NCI-H1105 treated with DMSO at 0.1 percent for 48 hours (cell line): ENCODE measurements at places on chromosomes 13 and 19.

DNA sequence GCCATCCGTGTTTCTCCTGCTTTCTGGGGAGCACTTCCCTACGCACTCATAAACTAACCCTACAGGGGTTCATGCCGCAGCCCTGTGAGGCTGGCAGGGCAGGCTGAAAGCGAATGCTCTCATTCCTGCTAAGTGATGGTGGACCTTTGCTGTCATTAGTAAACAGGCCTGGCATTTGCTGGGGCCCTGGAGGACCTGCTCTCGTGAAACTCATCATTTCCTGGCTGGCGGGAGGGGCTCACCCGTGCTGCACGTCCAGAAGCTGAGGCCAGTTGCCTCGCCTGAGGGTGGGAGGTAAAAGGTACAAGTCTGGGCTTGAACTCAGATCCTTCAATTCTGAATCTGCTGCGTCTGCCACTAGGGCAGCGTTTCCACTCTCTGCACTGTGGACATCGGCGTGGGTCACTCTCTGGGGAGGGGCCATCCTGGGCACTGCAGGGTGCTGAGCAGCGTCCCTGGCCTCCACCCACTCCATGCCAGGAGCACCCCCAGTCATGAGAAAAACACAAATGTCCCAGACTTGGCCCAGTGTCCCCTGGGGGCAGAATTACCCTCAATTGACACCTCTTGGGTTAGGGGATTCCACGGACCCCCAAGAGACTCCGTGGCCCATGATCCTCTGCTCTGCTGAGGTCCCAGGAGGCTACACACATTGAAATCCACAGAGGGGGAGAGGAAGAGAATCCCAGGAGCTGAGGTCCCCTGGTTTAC, 7.0 kb downstream of the MOB3A start:
- no peak for DNase-seq

- no peak for DNase-seq
Observed at GRCh38 chr13:109389456-109389855, 396.9 kb downstream of the IRS2 start.

GRCh38 chr19:40777645-40777936, 456 bp upstream of the RAB4B start:
- DNase-seq, result no peak

GRCh38 chr19:39223703-39224279, 19.7 kb upstream of the SYCN start:
- DNase-seq, result no peak

- DNase-seq, result no peak
Observed at GRCh38 chr19:5655412-5655811, 24.9 kb downstream of the MICOS13 start.
